ENCODE measurements at places on chromosomes 1 and 21. TPM values are rescaled to one million over a fixed set of nuclear protein-coding genes. Genes with fewer than 3 reads are reported as not detected.

GABRD gene
- 0.20 TPM for total RNA-seq

- no peak for DNase-seq
Observed at GRCh38 chr1:230174041-230174440, 107.0 kb downstream of the GALNT2 start.

RSPH1 gene
- total RNA-seq, result not detected

GRCh38 chr1:100045206-100045605 lies 75.4 kb downstream of the SLC35A3 start:
- DNase-seq, result no peak

RNU1-4 gene
- total RNA-seq, result under 0.01 TPM

DNA sequence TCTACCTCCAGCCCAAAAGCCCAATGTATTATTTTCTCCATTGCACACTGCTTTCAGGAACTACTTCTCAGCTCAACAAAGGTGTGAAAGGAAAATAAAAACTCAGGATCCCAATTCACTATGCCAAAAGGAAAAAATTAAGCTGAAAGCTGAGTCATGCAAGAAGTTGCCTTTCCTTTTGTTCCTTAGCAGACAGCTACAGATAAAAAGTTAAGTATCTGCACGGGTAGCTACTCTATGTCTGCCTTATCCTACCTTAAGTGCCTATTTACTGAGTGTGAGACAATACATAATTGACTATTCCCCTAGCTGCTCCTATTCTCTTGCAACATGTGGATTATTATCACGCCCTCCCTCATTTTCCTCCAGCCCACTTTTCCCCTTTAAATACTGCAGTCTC lies 84.1 kb downstream of the ADCY10 start:
- DNase-seq, result no peak

Measured in lung microvascular endothelial cell (primary cell).